Epithelial cell of prostate (primary cell): ENCODE measurements at places on chromosomes 1 and 21.

DNA sequence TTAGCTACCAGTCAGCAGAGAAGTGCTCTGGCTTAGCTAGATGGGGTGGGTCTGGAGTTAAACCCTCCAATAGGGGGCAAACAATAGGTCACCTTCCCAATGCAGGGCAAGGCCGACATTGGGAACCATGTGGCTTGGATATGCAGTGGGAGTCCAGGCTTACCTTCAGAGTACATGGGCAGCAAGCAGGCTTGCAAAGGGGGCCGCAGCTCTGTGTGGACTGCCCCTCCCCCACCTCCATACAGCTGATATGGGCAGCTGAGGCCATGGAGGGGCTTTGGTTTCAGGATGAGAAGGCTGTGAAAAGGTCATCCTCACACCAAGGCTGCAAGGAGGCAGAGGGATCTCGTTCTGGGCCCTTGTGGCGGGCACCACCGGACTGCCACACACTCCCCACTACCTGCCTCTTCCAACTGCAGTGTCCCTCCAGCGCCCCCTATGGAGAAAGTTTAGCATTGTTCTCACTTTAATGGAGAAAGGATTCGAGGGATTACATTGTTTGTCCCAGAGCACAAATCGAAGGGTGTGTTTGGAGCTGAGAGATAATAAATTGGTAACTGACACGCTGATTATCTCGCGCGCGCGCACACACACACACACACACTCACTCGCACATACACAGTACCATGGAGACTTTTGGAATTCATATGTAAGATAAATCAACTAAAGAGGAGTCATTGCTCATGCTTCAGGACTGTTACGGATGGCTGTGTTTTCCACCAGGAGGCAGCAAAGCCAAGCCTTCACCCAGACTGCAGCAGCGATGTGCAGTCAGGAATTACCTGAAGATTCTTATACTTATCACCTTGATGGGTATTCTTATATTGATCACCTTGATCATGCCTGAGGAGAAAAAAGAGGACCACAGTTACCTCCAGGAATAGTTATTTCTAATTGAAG lies 7.0 kb upstream of the SMCP start:
- DNase-seq = no peak

- no peak for DNase-seq
These were observed 103.8 kb downstream of the ADSS2 start for GRCh38 chr1:244347942-244348341.

- no peak for DNase-seq
These were observed 6.1 kb downstream of the ATP1A1 start for GRCh38 chr1:116379057-116379630.

GRCh38 chr1:14915356-14916054 lies 238.0 kb upstream of the TMEM51 start:
- no peak for DNase-seq

DNA sequence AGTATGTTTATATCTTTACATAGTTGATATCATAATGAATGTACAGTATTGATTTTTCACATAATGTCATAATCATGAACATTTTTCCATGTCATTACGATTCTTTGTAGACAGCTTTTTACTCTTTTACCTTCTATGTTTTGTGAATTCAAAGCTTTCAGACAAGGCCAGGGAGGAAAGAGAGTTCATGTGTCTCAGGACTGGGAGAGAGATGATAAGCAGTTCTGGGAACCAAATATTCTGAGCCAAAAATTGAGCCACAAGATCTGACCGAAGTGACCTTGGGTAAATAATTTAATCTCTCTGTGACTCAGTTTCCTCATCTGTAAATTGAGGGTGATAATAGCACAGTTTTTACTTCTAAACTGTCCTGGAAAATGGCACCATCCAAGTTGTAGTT lies 31.8 kb downstream of the CSF1 start:
- no peak for DNase-seq

GRCh38 chr1:153795330-153795837 lies 20.2 kb downstream of the SLC27A3 start:
- no peak for DNase-seq

- no peak for DNase-seq
These were observed 18.1 kb upstream of the WASF2 start for GRCh38 chr1:27507960-27508665.

DNA sequence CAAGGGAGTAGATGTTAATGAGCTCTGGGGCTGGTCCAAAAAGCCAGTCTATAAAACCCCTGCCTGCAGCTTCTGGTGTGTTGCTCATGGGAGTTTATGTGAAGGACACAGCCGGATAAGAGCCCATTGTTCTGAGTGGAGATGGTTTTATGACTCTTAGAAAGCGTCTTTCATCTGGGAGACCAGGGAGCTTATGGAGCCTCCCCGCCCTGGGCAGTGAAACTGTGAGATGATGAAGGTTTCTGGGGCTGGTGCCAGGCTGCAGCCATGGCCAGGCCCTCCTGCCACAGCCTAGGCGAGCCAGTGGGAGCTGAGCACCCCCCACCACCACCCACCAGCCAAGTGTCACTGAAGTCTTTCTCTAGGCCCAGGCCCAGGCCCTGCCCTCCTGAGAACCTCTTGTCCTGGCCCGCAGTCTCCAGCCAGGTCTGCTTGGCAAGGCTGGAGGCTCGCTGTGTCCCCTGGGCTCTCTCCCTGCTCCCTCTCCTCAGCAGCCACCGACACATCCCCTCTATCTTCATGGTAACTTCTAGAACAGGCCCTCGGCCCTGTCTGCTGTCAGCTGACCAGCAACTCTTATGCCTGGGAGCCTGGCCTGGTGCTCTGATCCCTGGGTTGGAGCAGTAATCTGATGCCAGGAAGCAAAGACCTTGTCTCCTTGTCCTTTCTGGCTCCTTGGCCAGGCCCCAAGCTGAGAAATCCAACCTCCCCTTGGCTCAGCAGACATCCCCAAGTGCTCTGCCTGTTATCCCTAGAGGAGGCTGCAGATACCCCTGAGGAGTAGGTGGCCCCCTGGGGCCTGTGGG lies 7.6 kb upstream of the ARHGEF10L start:
- DNase-seq = peak; percentile 70

DNA sequence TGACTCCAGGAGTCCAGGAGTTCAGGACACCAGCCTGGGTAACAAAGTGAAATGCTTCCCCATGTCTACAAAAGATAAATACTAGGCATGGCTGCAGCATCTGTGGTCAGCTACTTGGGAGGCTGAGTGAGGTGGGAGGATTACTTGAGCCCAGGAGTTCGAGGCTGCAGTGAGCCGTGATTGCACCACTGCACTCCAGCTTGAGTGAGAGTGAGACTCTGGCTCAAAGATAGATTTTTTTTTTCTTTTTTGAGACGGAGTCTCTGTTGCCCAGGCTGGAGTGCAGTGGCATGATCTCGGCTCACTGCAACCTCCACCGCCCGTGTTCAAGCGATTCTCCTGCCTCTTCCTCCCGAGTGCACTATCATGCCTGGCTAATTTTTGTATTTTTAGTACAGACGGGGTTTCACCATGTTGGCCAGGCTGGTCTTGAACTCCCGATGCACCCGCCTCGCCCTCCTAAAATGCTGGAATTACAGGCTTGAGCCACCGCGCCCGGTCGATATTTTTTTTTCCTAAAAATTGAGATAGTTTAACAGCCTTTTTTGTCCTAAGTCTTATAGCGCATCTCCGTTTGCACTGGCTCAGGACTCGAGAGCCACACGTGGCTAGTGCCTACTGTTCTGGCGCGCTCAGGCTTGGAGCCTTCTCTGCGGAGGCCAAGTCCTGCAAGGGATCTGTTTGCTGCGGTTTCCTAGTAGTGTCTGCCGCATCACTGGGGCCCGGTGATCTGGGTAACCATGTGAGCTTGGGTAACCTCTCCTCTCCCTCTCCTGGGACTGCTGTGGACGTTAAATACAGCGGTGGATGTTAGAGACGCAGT lies 1.0 kb upstream of the MFN2 start:
- DNase-seq = no peak

DNA sequence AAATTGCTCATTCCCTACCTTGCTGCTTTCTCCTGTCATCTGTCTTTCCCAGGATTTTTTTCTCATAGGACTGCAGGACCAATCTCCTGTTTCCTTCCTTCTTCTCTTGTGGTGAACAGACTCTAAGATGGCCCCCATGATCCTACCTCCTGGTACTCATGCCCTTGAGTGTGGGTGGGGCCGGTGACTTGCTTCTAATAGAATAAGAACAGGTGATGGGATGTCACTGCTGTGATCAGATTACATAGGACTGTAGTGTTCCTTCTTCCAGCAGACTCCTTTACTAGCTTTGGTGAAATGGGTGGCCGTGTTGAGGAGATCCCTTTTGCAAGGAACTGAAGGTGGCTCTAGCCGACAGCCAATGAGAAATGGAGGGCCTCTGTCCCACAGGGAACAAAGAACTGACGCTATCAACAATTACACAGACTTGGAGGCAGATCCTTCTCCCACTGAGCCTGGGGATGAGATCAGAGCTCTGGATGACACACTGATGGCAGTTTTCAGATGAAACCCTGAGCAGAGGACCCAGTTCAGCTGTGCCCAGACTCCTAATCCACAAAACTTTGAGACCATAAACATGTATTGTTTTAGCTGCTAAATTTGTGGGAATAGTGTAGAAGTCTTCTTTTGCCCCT lies 7.5 kb downstream of the GSTM3 start:
- no peak for DNase-seq

DNA sequence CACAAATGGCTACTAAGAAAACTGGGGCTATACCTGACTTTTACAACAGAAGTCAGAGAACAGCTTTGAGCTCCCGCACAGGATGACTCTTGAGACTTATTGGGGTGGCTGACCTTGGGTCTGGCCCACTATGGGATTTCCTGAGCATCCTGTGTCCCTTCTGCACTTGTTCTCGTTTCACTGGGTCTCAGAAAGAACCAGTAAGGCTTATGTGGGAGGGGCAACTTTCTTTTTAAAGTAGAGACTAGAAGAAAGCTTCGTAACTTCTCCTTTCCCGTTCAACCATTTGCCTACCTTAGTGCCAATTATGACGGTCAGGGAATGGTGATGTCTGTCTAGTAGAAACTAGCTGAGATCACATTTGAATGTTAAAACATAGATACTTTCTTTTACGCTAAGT lies 59.5 kb upstream of the C1orf105 start:
- no peak for DNase-seq

DNA sequence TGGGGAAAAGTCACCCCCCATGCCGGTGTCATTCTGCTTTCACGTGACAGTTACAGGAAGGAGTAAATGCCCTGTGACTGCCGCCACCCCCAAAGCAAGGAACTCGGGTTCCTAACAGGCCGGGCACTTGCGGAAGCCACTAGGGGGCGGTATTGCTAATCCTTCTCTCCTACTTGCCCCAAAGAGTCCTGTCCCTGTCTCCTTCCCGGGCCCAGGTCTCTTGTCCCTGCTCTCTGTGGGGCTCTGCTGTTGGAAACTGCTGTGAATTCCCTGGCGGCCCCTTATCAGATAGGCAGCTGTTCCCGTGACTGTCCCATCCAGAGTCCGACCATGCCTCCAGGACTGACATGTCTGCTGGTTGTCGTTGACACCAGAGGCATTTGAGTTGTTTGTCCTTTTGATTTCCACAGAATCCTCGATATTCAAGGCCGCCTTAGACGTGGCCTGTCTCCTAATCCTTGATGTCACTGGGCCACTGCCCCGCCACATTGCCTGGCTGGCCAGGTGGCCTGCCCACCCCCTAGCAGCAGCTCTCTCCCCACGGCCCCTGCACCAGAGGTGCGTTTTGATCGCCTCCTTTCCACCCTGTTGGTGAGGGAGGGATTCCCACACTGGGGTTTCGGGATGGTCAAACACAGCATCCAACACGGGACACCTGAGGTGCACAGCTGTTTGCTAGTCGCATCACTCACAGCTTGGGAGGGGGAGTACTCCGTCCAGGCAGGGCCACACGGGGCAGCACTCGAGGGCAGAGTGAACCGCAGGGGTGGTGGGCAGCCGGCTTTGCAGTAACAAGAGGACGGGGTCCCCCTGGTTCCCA lies 37.3 kb downstream of the CHAF1B start:
- no peak for DNase-seq

DNA sequence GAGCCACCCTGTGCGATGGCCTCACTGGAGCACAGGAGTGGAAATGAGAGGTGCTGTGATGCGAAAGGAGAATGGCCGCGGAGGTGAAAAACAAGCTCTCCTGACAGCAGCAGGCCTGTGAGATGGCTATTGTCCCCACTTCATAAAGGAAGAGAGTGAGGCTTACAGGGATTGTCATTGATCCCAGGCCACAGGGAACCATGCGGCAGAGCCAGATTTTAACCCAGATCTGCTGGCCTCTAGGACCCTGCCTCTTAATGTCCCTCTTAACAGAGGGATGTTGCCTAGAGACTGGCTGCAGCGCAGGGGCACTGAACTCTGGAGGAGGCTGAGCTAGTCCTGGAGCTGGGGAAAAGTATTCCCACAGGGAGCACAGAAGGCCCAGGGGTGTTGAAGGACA lies 3.1 kb upstream of the SYTL1 start:
- DNase-seq = no peak

GRCh38 chr1:20322081-20322824 lies 31.6 kb downstream of the VWA5B1 start:
- no peak for DNase-seq

- DNase-seq = no peak
These were observed 32.9 kb upstream of the IL12RB2 start for GRCh38 chr1:67274623-67275325.

DNA sequence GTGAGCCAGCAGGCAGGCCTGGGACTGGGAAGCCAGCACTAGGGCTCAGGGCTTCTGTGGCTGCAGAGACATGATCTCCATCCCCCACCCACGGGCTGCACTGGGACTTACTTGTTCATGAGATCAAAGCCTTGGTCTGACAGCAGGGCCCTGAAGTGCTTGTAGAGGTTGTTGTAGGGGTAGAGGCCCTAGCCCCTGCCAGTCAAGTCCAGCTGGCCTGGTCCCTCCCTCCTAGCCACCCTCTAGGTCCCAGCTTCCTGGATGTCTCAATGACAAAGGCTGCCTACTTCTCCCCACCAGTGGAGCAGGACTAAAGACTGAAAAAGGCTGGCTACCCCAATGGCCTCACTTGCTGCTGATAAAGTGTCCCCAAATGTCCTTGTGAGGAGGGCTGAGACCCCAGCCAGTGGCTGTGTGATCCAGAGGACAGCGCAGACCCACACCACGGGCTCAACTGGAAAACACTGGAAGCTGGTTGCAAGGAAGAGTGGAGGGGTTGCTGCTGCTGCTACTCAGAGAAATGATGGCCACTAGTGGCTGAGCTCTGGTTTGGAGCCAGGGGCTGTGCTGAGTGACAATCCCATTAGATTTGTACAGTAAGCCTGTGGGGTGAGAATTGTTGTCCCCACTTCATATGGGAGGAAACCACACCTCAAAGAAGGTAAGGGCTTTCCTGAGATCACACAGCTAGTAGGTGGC lies 1.4 kb downstream of the HTR1D start:
- DNase-seq = no peak

DNA sequence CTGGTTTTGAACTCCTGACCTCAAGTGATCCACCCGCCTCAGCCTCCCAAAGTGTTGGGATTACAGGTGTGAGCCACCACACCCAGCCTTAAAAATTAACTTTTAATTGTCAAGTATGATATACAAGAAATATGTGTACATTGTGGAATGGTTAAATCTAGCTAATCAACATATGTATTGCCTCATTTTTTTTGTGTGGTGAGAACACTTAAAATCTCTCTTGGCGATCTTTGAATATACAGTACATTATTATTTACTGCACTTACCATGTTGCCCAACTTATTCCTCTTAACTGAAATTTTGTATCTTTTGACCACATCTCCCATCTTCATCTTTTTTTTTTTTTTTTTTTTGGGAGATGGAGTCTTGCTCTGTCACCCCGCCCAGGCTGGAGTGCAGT lies 23.3 kb downstream of the THRAP3 start:
- DNase-seq = no peak
